GM23248 (cell line): ENCODE measurements at places on chromosomes 5 and 9. TPM values are rescaled to one million over a fixed set of nuclear protein-coding genes. Genes with fewer than 3 reads are reported as not detected.

IL31RA gene
- 0.08 TPM in 1 of 2 replicates, not detected in the other for polyA plus RNA-seq

GRCh38 chr5:97019435-97020117 is 83.7 kb downstream of the LNPEP start:
- DNase-seq = peak; percentile 28

- DNase-seq = no peak
Measured at GRCh38 chr5:61651195-61651594, 319.1 kb downstream of the ZSWIM6 start.

GRCh38 chr9:93182572-93182971 is 1.4 kb upstream of the WNK2 start:
- no peak for DNase-seq

DNA sequence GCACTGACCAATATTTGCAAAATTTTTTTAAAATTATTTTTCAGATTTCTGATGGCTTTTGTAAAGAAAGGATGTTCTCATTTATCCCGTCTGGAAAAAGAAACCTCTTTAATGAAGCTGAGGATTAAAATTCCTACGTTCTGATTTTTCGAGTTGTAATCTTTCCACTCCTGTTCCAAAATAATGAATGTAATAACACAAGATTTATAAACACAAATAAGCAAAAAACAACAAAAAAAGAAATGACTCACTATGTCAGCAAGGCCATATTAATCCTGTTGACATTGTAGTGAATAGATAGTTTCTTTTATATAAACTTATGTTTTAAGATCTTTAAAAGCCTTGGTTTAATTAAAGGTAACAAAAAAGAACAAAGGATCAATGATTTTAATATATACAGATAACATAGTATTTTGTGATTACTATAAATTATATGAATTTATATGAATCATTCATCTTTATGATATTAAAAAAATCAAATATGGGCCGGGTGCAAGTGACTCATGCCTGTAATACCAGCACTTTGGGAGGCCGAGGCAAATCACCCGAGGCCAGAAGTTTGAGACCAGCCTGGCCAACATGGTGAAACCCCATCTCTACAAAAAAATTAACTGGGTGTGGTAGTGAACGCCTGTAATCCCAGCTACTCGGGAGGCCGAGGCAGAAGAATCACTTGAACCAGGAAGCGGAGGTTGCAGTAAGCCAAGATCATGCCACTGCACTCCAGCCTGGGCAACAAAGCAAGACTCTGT is 336.6 kb upstream of the DAB2 start:
- no peak for DNase-seq

COL5A1 gene
- polyA plus RNA-seq = 206 and 211 TPM in 2 replicates

FRRS1L gene
- 0.20 TPM in 1 of 2 replicates, not detected in the other for polyA plus RNA-seq

GRCh38 chr5:7412409-7412808 is 16.5 kb downstream of the ADCY2 start:
- DNase-seq = no peak

GRCh38 chr9:29422438-29422837 is 1849.2 kb upstream of the C9orf72 start:
- no peak for DNase-seq

- DNase-seq = peak; percentile 96
Measured at GRCh38 chr5:139745132-139745799, 50.3 kb upstream of the PSD2 start.

- DNase-seq = no peak
Measured at GRCh38 chr9:90921104-90921503, 119.5 kb downstream of the SYK start.

BTNL3 gene
- not detected in 2 replicates for polyA plus RNA-seq

DNA sequence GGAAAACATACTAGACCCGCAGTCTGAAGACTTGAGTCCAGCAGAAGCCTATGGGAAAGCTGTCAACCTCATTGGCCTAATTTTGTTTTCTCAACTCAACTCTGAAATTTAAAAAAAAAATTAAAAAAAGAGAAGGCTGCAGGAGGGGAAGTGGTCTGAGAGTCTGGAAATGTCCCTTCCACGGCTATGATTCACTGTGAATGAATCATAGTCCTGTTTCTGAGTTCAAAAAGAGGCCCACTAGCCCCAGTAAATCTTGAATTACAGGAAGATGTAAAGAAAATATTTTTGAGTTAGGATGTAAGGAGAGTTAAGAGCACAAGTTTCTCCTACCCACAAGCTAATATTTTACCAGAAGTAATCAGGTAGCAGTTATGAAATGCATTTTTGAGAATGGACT is 565.5 kb upstream of the DMAC1 start:
- no peak for DNase-seq

- DNase-seq = peak; percentile 53
Measured at GRCh38 chr5:34563931-34564709, 92.0 kb upstream of the RAI14 start.

GRCh38 chr5:118598311-118598710 is 390.0 kb downstream of the DTWD2 start:
- DNase-seq = no peak

DNA sequence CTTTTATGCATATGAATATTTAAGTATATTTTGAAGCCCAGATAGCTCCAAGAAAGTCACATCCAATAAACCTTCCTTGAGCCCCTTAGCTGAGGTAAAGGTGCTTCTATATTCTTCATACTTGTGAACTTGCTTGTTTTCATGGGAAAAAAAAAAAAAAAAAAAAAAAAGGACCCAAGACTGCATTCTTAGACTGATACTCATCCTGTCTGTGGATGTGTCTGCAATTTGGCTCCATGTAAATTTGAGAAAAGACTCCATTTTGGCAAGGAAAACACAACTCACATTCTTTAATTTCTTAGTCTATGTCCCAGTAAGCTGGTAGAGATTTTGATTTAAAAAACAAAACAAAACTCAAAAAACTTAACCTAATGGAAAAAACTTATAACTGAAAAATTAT is 238.3 kb downstream of the FBXL17 start:
- DNase-seq = peak; percentile 75

DNA sequence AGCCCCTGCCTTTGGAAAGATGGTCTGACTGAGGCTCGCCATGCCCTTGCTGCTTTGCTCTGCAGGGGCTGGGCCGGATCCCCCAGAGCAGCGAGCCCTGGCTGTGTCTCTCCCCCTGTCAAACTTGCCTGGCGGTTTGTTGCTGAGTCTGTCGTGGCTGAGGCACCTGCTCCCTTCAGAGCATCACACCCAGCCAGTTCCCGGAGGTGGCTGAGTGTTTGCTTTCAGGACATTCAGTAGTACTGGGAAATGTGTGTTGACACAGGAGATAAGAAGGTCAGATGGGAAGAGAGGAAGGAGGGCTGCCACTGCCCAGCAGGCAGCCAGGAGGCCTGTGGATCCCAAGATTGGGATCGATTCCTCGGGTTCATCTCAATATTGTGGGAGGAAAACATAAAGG is 62.9 kb downstream of the GADD45G start:
- DNase-seq = no peak

- DNase-seq = no peak
Measured at GRCh38 chr5:86869268-86869667, 251.5 kb downstream of the COX7C start.

DNA sequence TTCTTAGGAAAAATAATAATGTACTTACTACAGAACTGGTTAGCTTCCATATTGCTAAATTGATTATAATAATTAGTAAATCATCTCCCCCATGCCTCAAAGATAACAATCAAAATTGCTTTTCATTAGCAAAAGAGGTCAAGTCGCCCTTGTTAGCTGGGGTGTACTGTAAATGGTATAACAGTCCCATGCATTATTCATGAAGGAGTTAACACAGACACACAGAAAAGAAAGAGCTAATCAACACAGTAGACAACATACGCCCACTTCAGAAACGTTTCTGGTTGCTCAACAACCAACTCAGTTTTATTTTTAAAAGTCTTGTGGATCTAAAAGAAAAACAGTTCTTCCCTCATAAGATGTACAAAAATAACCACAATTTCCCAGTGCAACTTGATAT is 100.2 kb downstream of the MPDZ start:
- no peak for DNase-seq

GRCh38 chr9:112009656-112010055 is 113.0 kb downstream of the UGCG start:
- no peak for DNase-seq

- no peak for DNase-seq
Measured at GRCh38 chr9:125447202-125447802, 185.7 kb downstream of the GAPVD1 start.

BARHL1 gene
- not detected in 2 replicates for polyA plus RNA-seq

PRXL2C gene
- 22.5 and 23.6 TPM in 2 replicates for polyA plus RNA-seq

DNA sequence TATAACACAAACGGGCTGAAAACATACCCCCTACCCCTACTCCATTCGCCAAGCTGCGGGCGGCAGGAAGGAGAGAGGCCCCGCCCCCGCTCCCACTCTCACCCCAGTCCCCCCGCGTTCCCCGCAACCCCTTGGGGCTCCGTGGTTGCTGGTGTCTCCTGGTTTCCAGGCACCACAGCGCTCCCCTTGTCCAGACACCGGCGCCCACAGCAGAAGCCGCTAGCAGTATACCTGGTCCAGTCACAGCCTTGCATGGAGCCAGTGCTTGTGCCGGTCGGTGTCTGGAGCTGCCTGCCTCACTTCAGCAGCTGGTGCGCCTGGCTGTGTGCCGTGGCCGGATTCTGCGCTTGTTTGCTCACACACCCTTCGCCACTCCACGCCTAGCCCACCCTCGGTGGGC is 240.5 kb upstream of the DAB2 start:
- DNase-seq = no peak

- no peak for DNase-seq
Measured at GRCh38 chr9:71122022-71122275, 528 bp upstream of the TRPM3 start.

DNA sequence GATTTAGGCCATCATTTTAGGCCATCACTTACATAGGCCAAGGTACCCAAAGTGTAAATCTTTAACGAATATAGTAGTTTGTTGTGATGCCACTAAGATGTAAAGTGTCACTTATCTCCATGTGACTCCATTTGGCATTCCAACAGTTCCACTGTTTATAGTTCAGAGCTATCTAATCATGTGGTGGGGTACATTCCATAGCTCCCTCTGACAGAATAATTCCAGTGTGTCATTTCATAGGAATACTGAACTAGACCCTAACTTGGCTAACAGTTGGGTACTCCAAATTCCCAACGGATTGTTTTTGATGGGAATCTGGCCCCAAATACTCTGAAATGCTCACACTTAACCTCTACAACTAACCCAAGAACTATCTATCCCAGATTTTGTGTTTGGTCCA is 76.7 kb upstream of the FST start:
- DNase-seq = no peak

DNA sequence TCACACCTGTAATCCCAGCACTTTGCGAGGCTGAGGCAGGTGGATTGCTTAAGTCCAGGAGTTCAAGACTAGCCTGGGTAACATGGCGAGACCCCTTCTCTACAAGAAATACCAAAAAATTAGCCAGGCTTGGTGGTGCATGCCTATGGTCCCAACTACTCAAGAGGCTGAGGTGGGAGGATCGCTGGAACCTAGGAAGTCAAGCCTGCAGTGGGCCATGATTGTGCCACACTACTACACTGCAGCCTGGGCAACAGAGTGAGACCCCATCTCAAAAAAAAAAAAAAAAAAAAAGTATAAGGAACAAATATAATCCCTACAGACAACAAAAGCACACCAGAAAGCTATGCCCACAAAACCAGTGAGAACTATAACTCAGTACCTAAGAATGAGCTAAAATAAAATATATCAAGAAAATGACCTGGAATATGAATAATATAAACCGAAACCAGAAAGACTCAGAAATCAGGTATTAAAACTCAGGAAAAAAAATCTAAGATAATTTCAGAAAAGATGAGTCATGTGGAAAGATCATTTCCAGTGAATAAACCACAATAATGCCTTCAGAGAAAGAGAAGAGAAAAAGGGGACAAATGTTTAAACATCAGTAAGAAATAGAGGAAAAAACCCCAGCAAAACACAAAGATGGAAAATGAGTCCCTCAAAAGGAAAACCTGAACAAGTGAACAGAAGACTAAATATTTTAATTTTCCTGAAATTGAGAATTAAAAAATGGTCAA is 57.4 kb downstream of the GOLPH3 start:
- peak; percentile 58 for DNase-seq

- no peak for DNase-seq
Measured at GRCh38 chr5:78113689-78114264, 180.7 kb downstream of the AP3B1 start.

ASTN2 gene
- polyA plus RNA-seq = 5.8 TPM in 2 replicates

GRCh38 chr5:167592114-167592513 is 699.3 kb upstream of the WWC1 start:
- no peak for DNase-seq

PCDHB11 gene
- 1.1 TPM in 2 replicates for polyA plus RNA-seq

TLE4 gene
- 25.2 and 29.5 TPM in 2 replicates for polyA plus RNA-seq

SLC6A3 gene
- polyA plus RNA-seq = not detected in 2 replicates

DNA sequence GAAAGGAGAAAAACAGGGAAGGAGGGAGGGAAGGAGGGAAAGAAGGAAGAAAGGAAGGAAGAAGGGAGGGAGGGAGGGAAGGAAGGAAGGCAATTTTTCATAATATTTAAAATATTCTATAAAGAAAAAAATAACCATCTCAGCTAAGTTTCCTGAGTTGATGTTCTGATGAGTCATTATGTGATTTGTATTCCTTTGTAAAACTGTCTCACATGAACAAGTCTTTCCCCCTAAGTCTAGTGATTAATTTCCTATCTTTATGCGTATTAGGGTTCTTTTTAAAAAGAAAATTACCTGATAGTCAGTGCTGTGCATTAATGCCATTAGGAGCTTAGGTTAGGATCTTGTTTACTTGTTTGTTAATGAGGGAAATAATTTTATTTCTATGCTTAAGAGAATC is 94.1 kb downstream of the RASEF start:
- DNase-seq = no peak

OR1Q1 gene
- 0.26 TPM in 1 of 2 replicates, not detected in the other for polyA plus RNA-seq
